Epithelial cell of proximal tubule (primary cell): ENCODE measurements at places on chromosomes 5 and 9. TPM values are rescaled to one million over a fixed set of nuclear protein-coding genes. Genes with fewer than 3 reads are reported as not detected.
A peak's percentile ranks its signal among the peaks of the same experiment; 100 is the strongest.

DNA sequence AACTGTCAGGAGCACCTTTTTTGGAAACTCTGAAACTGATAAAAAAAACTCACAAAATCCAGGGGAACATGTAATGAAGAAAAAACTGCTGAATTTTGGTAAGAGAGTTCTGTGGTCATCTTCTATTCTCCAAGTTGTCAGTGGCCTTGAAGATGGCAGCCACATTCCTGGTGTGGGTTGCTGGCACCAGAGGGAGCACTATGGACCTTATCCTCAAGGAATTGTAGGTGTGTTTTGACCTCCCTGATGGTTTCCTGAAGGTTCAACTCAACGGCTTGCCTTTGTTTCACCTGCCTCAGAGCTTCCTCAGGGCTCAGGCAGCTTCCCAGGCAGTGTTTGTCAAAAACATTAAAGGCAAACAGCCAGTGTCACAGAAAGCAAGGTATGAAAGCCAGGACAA, 2.2 kb upstream of the SLC38A9 start:
- DNase-seq: no peak

GRCh38 chr5:32598260-32598937, 13.0 kb downstream of the SUB1 start:
- no peak for DNase-seq

- no peak for DNase-seq
Observed at GRCh38 chr5:22754155-22754554, 99.0 kb downstream of the CDH12 start.

DNA sequence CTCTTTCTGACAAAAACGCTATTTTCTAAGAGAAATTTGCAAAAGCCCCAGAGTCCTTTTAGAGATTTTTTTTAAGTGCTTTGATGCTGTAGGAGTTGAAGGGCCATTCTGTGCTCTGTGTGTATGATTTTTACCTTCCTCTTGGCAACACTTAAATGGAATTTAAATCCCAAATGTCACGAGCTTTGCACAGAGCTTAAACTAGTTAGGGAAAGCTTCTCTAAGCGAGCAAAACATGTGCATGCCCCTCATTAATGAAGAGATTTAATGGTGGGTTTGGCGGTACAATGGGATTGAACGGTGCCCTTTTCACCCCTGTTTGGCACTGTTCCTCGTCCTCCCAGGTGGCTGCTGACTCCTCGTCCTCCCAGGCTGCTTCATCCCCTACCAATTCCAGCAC, 220.7 kb downstream of the DRD1 start:
- no peak for DNase-seq

DNA sequence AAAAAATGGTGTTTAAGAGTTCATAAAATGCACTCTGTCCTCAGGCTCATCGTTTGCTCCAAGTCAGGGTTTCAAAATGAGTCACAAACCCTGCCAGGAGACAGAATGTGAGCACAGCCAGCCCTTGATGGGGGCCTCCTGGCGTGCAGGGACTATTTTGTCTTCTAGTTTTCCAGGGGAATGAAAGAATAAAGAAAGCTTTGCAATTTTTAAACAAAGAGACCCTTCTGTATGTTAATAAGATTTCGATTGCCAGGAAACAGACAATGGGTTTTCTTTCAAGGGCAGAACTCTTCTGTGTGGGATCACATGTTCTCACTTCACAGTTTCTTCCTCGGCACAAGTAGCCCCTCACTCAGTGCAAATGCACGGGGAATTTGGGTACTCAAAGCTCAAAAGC, 121.4 kb upstream of the C6 start:
- DNase-seq: no peak

GRCh38 chr5:93019896-93020295, 561.1 kb downstream of the NR2F1-AS1 start:
- no peak for DNase-seq

- DNase-seq: no peak
Observed at GRCh38 chr5:42950116-42950455, 90.0 kb downstream of the ANXA2R start.

DNA sequence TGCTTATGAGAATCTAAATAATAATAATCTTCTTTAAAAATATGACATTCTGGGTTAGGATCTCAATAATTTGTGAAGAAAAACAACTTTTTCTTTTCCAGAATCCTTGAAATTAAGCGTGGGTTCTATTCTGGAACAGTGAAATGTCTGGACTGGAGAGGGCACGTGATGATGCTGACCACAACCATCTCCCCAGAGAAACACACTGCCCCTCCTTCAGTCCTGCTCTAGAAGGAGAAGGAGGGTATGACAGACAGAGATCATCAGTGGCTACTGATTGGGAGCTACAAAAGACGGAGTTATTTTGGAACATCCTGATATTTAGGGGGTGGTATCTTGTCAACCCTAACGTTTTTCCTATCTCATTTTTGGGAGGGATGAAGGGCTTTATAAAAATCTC, 40.2 kb downstream of the MEF2C start:
- DNase-seq: no peak

- no peak for DNase-seq
Observed at GRCh38 chr9:75395336-75395735, 307.0 kb downstream of the OSTF1 start.

- DNase-seq: no peak
Observed at GRCh38 chr5:82881571-82882174, 195.5 kb downstream of the TMEM167A start.

- DNase-seq: no peak
Observed at GRCh38 chr5:6703806-6704205, 9.4 kb upstream of the TENT4A start.

- DNase-seq: no peak
Observed at GRCh38 chr5:58890701-58891085, 307.8 kb downstream of the RAB3C start.

DNA sequence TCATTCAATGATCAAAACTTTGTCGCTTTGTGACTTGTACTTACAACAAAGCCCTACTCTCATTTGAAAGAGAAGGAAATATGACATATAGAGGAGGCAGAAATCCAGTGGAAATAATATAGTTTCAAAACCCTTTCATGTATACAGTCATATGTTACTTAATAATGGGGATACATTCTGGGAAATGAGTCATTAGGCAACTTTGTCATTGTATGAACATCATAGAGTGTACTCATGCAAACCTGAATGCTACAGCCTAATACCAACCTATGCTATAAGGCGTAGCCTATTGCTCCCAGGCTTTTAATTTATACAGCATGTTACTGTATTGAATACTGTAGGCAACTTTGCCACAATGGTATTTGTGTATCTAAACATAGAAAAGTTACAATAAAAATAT, 69.0 kb upstream of the SMC2 start:
- DNase-seq: no peak

DNA sequence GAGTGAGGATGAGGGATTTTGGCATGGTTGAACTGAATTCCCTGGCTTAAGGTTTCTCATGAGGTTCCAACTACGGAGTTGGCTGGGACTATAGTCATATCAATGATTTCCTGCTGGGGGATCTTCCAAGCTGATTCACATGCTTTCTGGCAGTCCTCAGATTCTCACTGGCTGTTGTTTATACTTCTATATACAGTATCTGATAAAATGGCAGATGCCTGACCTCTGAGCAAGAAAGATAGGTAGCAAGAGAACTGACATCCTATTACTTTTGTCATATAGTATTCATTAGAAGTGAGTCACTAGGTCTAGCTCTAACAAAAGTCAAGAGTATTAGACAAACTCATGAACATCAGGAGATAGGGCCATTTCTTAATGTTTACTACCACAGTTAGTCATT, 440.9 kb upstream of the EDIL3 start:
- DNase-seq: no peak

GRCh38 chr9:115204904-115205453, 87.0 kb upstream of the TNC start:
- DNase-seq: peak; percentile 87

GRCh38 chr5:137486707-137487106, 12.4 kb downstream of the SPOCK1 start:
- DNase-seq: peak; percentile 69

DNA sequence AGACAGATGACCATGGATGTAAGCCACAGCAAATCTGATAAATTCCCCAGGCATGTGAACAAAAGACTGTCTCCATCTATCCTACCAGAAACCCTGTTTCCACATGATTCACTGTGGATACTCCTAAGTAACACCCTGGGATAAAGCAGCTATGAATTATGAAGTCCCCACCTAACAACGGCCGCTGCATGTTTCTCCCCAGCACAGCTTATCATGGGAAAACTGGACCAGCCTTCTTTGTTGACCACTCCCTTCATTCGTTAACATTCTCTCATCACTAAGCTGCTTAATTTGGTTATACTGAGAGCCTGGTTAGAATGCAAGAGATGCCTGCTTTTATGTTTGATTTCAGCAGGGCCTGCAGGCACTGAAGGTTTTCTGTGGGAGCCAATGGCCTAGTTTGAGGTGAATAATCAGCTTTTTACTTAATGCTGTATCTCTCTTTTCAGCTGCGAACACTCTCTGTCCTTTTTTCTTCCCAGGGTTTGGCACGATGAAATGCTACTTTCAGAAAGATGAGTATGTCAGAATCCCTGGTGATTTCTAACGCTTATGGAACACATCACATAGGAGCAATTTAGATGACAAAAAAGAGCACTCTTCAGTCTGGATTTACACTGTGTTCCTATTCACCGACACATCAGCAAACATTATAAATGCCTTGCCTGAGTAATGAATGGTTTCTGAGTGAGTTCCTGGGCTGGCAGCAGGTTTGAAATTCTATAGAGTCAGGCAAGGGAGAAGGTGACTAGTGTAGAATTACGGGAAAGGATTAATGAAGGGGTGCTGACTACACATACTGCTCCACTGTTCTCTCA, 318.4 kb upstream of the ZNF608 start:
- DNase-seq: no peak

The ADAMTS16 gene
- total RNA-seq: under 0.01 and 0.22 TPM in 2 replicates

The PTBP3 gene
- 109 and 210 TPM in 2 replicates for total RNA-seq

The FOXD4L6 gene
- total RNA-seq: not detected in 2 replicates

The DNAJB5 gene
- 11.1 and 20.2 TPM in 2 replicates for total RNA-seq

The THBS4 gene
- total RNA-seq: 0.29 and 1.3 TPM in 2 replicates

The RAB3C gene
- total RNA-seq: not detected in 2 replicates

The OBP2B gene
- not detected in 2 replicates for total RNA-seq
